ENCODE measurements at places on chromosomes 11 and 22.

DNA sequence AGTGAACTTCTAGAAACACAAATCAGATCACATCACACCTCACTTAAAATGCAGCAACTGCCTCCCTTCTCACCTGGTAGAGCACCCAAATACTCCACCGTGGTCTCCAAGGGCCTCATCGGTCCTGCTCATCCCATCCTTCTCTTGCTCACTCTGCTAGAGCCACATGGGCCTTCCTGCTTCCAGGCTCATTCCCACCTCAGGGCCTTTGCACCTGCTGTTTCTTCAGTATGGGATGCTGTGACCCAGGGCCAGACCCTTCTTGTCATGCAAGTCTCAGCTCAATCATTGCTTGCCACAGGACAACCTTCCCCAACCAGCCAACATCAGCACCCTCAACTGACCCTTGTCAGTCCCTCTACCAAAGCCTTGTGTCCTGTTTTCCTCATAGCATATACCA is 124.9 kb downstream of the GALNT18 start:
- DNase-seq = no peak

DNA sequence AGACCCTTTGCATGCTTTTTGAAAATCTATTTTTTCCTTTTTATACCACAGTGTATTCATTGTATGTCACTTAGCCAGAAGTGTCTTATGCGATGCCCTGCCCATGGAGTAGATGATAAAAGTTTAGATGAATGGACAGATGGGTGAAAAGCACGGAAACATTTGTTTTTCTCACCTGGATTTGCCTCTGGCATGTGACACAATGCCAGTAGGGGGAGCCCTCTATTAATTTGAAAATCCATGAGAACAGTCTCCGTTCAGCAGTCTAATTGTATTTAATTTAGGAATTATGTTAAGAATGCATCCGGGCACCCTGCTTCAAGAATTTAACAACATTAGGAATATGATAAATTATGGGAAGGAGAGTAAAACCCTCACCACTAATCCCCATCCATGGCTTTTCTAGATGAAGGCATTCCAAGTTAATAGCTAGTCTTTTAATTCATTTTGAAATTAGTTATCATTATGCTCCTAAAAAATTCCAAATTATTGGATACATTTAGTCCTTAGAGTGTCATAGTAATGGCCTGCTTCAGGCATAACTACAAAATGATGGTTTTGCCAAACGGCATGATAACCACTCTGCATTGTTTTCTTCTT is 55.3 kb upstream of the ALKBH3 start:
- no peak for DNase-seq

GRCh38 chr11:122628810-122629555 is 26.5 kb upstream of the UBASH3B start:
- DNase-seq = peak; percentile 55

DNA sequence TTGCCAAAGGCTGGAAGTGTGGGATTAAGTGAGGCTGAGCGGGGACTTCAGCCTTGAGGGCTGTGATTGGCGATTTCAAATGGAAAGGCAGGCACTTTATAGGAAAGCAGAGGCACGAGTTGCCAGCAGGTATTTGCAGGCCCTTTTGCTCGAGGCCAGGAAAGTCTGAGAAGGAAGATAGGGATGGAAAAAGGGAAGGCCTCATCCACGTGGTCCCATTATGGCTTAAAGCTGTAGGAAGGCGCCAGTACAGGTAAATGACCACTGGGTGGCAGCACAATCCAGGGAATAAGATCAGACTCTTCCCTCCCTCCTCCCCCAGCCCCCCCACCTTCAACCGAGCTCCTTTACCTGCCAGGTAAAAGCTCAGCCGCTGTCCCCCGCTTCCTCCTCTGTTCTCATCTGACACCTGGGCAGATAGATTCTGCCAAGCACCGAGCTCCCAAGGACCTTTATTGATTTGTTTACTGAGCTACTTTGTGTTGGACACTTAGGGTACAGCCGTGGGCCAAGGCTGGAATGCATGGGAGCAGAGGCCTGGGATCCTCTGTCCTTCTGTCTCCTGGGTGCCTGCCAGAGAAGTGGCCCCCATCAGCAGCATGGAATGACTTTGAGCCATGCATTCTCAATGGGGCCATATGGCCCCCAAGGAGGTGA is 7.5 kb downstream of the P2RX3 start:
- DNase-seq = peak; percentile 23

- no peak for DNase-seq
Measured at GRCh38 chr22:26554956-26555355, 35.0 kb downstream of the TPST2 start.

- DNase-seq = no peak
Measured at GRCh38 chr11:45482331-45482730, 183.1 kb downstream of the CHST1 start.

DNA sequence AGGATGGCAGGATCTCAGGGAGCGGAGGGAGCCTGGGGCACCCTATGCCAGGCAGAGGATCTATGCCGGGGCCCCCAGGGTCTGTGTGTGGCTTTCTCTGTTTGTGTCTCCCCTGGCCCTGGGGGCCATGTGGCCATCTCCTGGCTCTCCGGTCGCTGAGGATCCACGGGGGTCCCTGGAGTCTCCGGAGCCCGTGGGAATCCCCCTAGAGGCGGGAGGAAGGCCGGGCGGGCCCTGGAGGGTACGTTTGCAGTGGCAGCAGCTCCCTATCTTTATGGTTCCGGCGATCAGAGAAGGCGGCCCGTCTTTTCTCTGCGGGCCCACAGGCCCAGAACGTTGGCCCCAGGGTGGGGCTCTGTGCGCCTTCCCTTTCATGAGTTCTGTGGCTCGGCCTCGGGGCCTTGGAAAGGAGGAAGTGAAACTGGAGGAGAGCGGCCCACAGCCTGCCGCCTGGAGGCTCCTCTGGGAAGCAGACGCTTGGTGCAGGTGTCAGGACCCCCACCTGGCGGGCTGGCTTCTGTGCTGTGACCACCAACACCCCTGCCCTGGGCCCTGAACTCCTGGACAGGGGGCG is 82.1 kb downstream of the KCNQ1 start:
- DNase-seq = no peak

DNA sequence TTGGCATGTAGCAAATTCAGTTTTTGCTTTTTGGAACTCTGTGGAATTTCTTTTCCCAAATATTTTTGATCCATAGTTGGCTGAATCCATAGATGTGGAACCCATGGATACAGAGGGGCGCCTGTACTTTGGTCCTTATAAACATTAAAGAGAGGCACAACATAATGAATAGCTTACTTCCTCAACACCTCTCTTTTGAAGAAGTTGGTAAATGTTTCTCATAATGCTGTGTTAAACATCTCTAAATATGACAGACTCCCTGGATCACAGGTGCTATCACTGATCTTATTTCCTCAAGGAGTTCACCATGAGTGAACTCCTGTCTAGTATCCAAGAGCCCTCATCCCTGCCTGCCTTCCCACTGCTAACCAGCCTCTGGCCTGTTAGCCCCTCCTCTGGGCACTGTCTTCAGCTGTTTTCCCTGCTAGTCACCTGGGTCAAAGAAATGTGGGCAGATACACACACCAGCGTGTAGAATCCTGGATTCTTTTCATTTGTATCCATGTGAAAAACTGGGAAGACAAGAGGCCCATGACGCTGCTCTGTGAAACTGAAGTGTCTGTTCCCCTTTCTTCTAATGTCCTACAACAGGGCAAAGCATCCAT is 63.7 kb downstream of the HIRA start:
- DNase-seq = no peak
